ENCODE measurements at places on chromosomes 1 and 21.

GRCh38 chr21:40257342-40257741 lies 390.1 kb downstream of the PCP4 start:
- DNase-seq = no peak

- no peak for DNase-seq
These were observed 145.0 kb downstream of the PATJ start for GRCh38 chr1:61887076-61887867.

GRCh38 chr1:155063550-155064110 lies at the start of gene EFNA4:
TSS of gene EFNA4 (plus strand) at chr1:155063740. CDS start at chr1:155063824, 84 bp downstream.
- peak; percentile 88 for DNase-seq

DNA sequence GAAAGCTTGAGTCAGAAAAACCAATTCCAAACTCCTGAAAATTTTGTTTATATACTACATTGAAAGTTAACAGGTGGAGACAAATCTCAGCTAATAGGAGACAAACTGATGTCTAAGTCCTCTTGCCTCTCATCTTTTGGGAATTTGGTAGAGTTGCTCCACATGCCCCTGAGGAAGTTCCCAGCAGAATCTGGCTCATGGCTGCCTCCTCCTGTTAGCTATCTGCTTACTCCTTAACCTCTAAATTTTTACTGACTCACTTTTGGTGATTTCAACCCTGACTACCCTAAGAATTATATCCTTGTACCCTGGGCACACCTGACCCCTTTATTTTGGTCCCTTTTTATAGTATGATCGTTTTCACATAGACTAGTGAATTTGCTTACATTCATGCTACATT lies 633.7 kb upstream of the USP24 start:
- no peak for DNase-seq

- DNase-seq = no peak
These were observed 30.0 kb downstream of the ARHGEF10L start for GRCh38 chr1:17569200-17570139.

GRCh38 chr1:38872401-38873026 lies 634 bp downstream of the MYCBP start:
- peak; percentile 45 for DNase-seq

DNA sequence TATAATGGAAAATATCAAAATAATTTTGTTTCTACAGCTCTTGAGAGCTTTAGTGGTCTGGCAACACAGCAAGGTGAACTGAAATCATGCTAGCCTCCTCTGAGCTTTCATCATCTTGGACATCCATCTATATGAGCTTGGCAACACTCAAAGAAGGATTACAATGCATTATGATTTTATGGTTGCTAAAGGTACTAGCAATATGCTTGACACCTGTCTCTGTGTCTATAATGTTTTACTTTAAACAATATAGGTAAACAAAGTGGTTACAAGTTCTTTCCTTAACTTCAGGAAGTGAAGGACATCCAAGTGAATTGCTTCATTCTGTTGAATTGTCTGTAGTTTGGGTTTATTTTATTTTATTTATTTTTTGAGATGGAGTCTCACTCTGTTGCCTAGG lies 203.7 kb upstream of the RRP15 start:
- DNase-seq = no peak

DNA sequence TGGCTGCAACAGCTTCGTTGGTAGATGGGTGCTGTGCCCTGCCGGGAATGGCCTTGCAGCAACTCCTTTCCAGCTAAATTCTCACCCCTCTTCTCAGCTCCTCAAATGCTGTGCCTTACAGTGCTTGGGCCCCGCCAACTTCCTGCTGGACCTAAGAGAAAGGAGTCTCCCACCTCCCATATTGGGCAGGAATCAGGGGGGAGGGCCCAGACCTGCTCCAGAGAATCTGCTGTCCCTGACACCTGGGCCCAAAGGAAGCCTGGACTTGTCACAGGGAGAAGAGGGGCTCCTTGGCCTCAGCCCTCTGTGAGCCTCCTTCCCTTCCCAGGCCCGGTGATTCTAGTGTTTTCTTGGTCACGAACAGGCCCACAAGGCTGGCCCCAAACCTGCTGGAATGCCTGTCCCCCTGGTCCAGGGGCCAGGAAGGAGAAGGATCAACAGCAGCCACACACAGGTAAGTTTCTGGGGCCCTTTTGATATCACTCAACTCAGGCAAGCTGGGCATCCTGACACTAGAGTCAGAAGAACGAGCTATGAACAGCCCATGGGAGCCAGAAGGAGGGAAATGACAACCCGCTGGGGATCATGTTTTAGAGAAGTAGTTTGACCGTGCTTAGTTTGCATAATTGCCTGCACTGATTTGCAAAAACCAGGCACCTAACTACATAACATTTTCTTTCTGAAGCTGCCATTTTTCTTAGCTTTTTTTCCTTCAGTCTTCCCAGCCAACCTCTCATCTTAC lies 86.2 kb downstream of the CD247 start:
- DNase-seq = no peak

DNA sequence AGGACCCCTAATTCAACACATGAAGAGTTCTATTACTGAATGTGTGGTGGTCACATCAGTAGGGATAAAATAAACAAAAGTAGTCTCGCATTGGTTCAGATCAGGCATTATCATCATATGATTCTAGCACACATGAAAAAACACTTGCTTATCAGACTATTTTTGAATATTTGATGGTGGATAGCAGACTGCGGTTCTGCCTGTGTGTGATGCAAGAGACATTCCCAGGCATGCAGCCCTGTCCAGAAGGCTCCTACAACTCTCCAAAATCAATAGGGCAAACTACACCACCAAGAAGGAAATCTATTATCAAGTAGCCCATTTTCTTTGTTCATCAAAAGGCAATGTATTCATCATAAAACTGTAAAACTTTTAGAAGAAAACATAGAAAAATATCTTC lies 304.7 kb downstream of the DUSP10 start:
- DNase-seq = no peak

DNA sequence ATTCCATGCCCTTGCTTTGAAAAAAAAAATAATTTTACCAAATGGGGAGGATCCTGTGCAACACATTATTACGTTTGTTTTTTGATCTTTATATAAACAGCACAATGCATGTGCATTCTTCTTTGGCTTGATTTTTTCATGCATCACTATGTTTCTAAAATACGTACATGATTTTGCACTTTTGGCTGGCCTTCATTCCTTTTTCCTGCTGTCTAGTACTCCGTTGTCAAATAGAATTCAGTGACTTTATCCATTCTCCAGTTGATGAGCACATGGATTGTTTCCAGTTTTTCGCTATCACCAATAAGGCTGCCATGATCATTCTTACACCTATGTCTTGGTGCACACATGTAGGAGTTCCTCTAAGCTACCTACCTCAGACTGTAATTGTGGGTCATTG lies 63.0 kb upstream of the ID3 start:
- no peak for DNase-seq

DNA sequence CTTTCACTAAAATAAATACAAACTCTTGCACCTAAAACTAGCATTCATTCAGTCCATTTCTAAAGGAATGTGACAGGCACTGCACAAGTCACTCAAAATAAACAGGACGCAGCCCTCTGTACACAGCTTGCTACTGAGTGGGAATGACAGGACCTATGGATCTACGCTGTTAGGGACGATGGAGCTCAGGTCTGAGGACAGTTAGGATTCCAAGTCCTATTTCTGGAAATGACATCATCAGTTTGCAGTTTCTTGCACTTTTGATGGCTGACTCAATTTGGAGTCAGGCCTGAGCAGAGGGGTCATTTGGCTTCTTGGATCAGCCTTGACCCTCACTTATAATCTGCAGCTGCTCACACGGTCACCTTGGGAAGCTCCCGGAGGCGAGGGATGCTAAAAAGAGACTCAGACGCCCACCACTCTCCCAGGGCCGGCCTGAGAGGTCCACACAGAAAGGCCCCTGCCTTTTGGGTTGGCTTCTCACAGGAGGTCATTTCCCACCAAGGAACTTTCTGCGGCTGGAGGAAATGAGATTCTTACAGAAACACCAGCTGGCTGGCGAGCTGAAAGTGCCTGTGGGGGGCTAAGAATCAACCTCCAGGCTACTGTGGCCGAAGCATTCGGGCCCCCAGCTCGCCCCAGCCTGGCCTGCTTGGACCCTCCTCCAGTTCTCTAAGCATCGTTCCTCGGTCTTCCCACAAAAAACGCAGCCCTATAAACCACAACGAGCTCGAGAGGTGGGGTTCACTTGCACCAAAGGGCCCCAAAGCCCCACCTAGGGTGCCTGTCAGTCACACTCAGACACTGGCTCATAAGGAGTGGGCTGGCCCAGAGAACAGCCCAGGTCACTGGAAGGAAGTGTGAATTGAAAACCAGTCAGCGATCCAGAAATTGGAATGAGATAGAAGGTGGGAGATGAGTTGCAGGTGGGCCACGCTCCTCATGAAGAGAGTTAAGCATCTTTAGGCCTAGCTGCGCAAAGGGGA lies 8.9 kb upstream of the PDE9A start:
- DNase-seq = no peak

DNA sequence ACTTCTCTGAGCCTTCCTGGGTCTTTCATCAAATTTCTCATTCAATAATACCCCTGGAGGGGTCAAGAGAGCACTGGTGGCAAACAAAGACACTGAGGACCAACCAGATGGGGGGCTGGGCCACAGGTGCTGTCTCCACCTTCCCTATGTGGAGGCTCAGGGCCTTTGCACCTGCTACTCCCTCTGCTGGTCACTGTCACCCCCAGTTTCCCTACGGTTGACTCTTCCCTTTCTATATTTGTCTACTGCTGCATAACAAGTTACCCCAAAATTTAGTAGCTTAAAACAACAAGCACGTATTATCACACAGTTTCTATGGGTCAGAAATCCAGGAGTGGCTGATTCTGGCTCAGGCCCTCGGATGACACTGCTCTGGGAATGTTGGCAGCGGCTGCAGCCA lies 138.8 kb upstream of the RUNX3 start:
- peak; percentile 37 for DNase-seq

- DNase-seq = no peak
These were observed 58.8 kb upstream of the ZNF644 start for GRCh38 chr1:91080650-91081049.

DNA sequence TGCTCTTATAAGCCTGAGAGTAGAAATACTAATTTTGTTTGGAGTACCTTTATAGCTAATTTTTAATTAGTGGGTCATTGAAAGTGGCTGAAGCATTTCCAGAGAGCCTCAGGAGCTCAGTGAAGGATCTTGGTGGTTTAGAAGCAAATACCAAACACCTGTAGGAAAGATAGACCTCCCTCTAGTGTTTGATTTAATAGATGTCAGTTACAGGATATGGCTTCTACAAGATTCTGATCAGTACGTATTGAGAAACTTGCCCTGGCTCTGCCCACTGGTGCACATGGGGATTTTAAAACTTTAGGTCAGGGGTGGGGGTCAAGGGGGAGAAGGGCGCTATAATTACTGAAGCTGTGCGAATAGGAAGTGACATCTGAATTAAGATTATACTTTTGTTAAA lies 122.2 kb downstream of the POU2F1 start:
- DNase-seq = no peak

GRCh38 chr21:45439901-45440461 lies 35.0 kb downstream of the COL18A1 start:
- no peak for DNase-seq

DNA sequence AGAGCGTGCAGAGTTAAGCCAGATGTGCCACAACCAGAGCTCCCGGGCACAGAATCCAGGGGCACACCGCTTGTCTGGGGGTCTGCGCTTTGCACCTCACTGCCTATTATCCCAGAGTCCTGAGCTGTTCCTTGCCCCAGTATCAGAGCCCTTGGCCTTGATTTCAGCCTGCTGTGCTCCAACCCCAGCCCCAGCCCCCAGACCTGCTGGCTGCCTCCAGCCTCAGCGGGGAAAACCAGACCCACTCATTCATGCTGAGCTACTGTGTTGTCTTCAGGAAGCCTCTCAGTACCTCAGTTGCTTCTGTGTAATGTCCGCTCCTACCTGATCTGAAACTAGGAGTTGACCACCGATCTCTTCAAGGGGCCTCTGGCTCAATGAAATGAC lies 1.1 kb downstream of the IKBKE start:
- DNase-seq = peak; percentile 26

- DNase-seq = no peak
These were observed 27.3 kb upstream of the COL6A1 start for GRCh38 chr21:45954261-45954660.
